Activated CD4-positive, alpha-beta memory T cell treated with anti-CD3 and anti-CD28 coated beads, Interleukin-2, amount 10 ng/mL, durations not matched to agents 7 days and 5 days (primary cell): ENCODE measurements at places on chromosomes 7 and 10. TPM values are rescaled to one million over a fixed set of nuclear protein-coding genes. Genes with fewer than 3 reads are reported as not detected.

Gene PANK1
- 6.1 TPM for total RNA-seq

Gene WASHC2C
- 38.6 TPM for total RNA-seq

Gene ACBD7
- total RNA-seq = 2.6 TPM

Gene GDF10
- total RNA-seq = not detected

Gene PON1
- total RNA-seq = not detected

Gene NRP1
- 2.6 TPM for total RNA-seq

Gene BMPER
- total RNA-seq = not detected

Gene BTBD16
- not detected for total RNA-seq

Gene MSMB
- not detected for total RNA-seq

Gene HMX2
- not detected for total RNA-seq

Gene IFIT1
- total RNA-seq = 69.8 TPM

Gene SVOPL
- not detected for total RNA-seq

Gene TMEM139
- 0.48 TPM for total RNA-seq

Gene IFIT3
- total RNA-seq = 72.6 TPM

Gene WNT2
- total RNA-seq = not detected

Gene SLC26A3
- not detected for total RNA-seq

Gene MSRB2
- 11.7 TPM for total RNA-seq

Gene CCDC7
- total RNA-seq = 15.2 TPM

Gene TET1
- total RNA-seq = 1.6 TPM

Gene C7orf57
- total RNA-seq = 0.28 TPM

Gene DNMBP
- 5.1 TPM for total RNA-seq

Gene C7orf33
- not detected for total RNA-seq

Gene TRIL
- total RNA-seq = not detected

Gene OPALIN
- not detected for total RNA-seq

Gene SPDYE9
- not detected for total RNA-seq

Gene RBP4
- total RNA-seq = not detected

Gene PAPOLB
- total RNA-seq = not detected

Gene GSTO2
- total RNA-seq = 0.88 TPM

Gene ABCB1
- total RNA-seq = 8.1 TPM

Gene PTPN12
- 22.0 TPM for total RNA-seq

Gene CABCOCO1
- not detected for total RNA-seq

Gene SEMA3E
- total RNA-seq = not detected

Gene KNDC1
- total RNA-seq = 0.55 TPM

Gene HOXA4
- total RNA-seq = not detected
